ENCODE measurements at places on chromosomes 1 and 21.

DNA sequence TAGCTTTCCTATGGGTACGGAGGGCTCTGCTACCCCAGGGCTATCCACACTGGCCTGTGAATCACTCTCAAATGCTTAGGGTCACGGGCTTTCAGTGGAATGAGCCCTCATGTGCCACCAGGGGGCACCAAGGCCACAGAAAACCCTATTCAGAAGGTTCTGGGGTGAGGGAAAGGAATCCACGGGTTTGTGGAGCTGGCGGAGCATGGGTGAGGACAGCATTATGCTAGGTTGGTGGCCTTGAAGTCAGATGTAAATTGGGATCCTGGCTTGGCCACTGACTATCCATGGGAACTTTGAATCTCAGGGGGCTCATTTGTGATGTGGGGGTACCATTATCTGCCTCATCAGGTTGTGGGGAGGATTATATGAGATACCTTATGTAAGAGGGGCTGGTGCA, 5.1 kb upstream of the LAMTOR5 start:
- DNase-seq = peak; percentile 16

- DNase-seq = no peak
Observed at GRCh38 chr1:222911866-222912265, 97.0 kb downstream of the DISP1 start.

- DNase-seq = peak; percentile 1
Observed at GRCh38 chr1:81799939-81800694, 617 bp upstream of the ADGRL2 start.

- no peak for DNase-seq
Observed at GRCh38 chr1:164586591-164586990, 27.6 kb downstream of the PBX1 start.

DNA sequence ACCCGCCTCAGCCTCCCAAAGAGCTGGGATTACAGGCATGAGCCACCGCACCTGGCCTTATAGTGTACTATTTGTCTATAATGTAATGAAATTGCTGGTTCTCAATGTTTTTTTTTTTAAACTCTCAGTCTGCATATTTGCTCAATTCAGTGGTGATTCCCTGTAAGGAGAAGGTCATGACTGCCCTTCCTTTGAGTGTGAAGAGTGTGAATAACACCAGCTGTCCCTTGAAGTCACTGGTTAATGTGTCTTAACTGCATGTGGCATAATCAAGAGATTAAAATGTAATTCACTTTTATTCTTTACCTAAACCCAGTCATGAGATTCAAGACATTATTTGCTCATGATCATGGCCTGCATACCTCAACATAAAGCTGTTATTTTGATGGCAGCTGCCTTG, 30.5 kb downstream of the MTF2 start:
- DNase-seq = no peak

- DNase-seq = no peak
Observed at GRCh38 chr1:54465351-54465811, 59.2 kb upstream of the SSBP3 start.

GRCh38 chr1:159945483-159946241, at the start of gene IGSF9:
Gene IGSF9, minus strand, starts transcription at chr1:159945613. Its CDS starts 2,159 bp downstream, at chr1:159943454.
- no peak for DNase-seq

- DNase-seq = no peak
Observed at GRCh38 chr21:25080661-25081060, 526.6 kb downstream of the MRPL39 start.

DNA sequence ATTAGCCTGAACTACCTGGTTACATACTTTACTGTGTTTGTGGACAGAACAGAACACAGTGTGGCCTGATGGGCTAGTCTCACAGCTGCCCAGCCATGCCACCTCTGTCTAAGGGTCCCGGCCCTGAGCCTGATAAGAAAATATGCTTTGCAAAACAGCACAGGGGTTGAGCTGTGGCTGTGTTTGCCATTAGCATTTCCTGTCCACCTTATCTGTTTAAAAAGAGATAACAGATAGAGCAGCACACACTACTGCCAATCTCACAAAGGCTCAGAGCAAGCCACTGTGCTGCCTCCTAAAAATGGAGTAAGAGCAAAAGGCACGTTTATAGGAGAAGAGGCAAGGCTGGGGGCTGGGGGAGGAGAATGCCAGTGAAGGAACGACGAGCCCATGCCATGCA, 95.0 kb downstream of the SUSD4 start:
- no peak for DNase-seq

GRCh38 chr1:86491171-86491950, 22.6 kb downstream of the CLCA1 start:
- DNase-seq = no peak

GRCh38 chr1:210447456-210448057, 118.9 kb downstream of the HHAT start:
- DNase-seq = no peak

- no peak for DNase-seq
Observed at GRCh38 chr1:42142894-42143675, 10.1 kb upstream of the GUCA2B start.

GRCh38 chr1:162677607-162678371, 45.5 kb downstream of the DDR2 start:
- no peak for DNase-seq

- no peak for DNase-seq
Observed at GRCh38 chr1:171983584-171983983, 142.3 kb downstream of the DNM3 start.

DNA sequence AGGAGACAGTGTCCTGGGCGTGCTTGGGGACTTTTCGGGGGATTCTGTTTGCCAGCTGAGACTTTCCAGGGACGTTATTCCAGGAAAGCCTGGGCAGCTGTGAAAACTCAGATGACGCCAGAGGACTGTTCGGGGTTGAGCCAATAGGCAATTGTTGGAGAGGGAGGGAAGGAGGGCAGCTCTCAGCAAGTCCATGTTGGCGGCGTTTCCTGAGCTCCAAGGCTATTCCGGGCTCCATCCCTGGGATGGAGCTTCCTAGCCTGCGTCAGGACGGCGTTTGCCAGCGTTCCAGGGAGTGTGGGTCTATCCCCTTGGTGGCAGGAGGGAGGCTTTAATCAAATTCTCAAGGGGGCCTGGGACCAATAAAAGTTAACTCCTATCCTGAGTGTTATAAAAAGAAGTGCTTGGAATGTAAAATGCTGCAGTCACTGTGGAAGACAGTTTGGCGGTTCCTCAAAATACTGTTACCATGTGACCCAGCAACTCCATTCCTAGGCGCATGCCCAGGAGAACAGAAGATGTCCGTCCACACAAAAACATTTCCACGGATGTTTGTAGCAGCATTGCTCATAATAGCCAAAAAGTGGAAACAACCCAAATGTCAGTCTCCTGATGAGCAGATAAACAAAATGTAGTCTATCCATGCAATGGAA, 15.2 kb downstream of the SLC27A3 start:
- no peak for DNase-seq

GRCh38 chr21:32914424-32915039, 111.2 kb upstream of the OLIG2 start:
- DNase-seq = no peak

- no peak for DNase-seq
Observed at GRCh38 chr1:211938561-211938997, 96.8 kb downstream of the INTS7 start.

GRCh38 chr1:81681114-81681513, 119.6 kb upstream of the ADGRL2 start:
- no peak for DNase-seq

DNA sequence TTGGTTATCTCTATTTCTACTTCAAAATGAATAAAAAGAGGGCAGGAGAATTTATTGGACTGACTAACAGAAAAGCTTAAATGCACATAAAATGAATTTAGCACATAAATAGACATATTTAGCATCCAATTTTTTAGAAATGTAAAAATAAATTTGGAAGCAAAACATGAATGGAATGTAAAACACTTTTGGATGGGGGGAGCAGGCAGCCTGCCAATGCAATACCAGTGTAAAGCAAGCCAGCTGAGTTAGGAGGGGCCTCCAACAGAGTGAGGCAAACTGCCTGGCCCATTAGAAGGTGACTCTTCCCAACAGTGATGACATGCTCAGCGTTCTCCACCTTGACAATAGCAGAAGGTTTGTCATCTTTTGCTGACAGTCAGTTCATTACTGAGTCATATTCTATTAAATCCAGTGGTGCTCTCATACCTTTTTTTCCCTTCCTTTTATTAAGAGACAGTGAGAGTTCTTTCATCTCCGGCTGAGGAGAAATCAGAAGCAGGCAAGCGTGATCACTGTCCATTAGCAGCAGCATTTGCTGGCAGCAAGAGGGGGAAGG, 19.5 kb upstream of the EXO1 start:
- no peak for DNase-seq

GRCh38 chr21:41610042-41610839, 102.3 kb upstream of the TMPRSS2 start:
- peak; percentile 2 for DNase-seq

GRCh38 chr1:226973898-226974543, 33.9 kb downstream of the COQ8A start:
- no peak for DNase-seq

DNA sequence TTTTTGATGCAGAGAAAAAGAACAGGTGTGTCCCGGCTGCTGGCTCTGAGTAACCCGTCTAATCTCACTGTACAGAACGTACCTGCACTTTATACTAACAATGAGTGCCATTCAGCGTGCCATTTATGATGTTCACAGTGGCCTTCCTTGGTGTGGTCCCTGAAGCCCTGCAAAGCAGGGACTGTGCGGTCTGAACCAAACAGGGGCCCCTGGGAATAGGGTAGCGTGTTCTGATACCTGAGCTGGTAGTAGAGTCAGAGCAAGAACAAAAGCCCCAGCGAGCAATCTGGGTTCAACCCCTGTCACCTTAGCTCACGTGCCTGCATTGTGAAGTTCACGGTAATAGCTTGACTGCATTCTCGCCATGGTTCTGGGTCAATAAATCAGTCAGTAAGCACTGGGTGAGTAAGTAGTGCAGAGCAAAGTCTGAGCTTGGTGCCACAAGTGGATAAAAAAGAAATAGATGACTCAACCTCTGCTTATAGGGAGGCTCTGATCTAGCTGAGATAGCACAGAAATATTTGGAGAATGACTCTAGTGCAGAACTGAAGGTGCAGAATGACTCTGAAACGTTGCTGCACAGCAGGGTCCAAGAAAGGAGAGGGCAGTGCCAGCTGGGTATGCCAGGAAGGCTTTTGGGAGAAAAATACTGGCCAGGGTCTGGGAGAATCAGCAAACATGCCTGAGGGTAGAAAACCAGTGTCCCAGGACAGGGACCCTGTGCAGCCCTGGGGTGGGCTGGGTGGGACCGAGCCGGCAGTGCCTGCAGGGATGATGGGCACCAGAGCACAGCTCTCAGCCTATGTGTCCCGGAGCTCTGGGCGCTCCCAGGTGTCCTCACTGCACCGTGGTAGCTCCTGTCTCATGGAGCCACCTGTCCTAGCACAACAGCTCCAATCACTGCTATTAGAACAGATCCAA, 125.9 kb downstream of the RHOU start:
- peak; percentile 9 for DNase-seq

DNA sequence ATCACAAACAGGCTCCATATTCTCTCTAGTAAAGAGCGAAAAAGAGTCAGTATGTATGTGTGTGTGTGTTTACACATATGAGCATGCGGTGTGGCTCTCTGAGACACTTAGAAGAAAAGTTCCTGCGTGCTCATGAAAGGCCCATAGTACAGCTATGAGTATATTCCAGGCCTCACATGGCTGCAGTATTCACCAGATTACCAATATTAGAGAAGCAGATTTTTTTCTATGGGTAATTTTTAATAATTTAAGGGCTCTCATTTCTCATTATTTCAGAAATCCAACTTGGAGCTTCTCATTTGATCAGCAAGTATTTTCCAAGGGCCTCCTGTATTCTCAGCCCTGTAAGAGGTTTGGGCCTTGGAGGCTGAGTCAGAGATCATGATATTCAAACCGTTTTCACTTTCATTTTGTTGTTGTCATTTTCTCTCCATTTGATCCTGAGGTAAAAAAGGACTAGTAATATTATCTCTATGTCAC, 232.9 kb upstream of the SGIP1 start:
- no peak for DNase-seq

- DNase-seq = no peak
Observed at GRCh38 chr1:226664413-226665101, 74.5 kb downstream of the ITPKB start.

- no peak for DNase-seq
Observed at GRCh38 chr1:46643368-46643775, 24.8 kb downstream of the ATPAF1 start.

DNA sequence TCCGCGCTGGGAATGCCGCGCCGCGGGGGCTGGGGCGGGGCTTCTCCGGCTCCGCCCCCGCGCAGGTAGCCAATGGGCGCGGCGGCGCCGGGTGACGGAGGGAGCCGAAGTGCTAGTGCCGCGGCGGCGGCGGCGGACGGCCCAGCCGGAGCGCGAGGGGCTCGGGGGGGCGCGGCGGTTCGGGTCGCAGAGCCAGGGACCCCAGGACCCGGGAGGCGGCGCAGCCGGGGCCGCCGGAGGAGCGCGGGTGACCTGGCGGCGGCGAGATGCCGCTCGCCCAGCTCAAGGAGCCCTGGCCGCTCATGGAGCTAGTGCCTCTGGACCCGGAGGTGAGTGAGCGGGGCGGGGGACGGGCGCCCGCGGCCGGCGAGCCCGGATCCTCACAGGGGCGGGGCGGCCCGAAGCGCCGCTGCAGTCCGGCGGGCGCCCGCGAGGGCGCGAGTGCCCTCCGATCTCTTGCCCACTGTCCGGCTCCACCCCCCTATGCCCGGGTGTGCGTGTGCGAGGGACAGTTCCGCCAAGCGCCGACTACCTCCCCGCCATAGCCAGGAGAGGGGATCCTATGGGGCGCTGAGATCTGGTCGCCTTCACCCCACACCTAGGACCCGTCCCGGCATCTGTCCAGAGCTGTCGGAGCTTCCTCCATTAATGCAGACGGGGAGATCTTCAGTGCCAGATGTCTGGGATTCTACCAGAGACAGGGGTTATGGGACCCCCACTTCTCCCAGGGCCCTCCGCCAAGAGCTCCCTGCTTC, at the start of gene RPS6KA1:
RPS6KA1 (plus strand) TSS at position 107 of the 755 bp plus-strand sequence; CDS start at position 267, 160 bp downstream.
- DNase-seq = peak; percentile 45

- no peak for DNase-seq
Observed at GRCh38 chr21:32099812-32100416, 178.9 kb downstream of the MIS18A start.

DNA sequence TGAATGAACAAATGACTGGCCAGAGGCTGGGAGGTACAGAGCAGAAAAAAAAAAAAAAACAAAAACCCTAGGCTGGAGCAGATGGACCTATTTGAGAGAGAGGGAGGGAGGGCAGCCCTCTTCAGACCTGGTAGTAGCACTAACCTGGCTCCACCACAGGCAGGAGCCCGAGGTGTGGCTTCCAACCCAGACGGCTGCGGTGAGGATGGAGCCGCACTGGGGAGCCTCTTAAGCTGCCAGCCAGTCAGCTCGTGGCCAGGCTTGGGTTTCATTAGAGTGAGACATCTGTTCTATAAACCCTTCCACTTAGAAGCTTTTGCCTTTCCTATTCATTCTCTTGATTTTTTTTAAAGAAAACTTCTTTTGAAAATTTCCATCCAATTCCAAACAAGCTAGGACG, 16.8 kb downstream of the LGR6 start:
- no peak for DNase-seq

DNA sequence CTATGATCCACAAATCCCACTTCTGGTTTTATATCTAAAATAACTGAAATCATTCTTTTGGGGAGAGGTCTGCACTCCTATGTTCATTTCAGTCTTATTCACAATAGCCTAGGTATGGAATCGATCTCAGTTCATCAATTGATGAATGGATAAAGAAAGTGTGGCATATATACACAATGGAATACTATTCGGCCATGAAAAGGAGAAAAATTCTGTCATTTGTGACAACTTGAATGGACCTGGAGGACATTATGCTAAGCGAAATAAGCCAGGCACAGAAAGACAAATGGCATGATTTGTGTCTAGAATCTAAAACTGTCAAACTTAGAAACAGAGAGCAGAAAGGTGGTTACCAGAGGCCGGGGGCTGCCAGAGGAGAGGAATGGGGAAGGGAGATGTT, 5.4 kb upstream of the KRTAP10-8 start:
- DNase-seq = no peak

GRCh38 chr1:152757747-152758146, at the start of gene KPRP:
Gene KPRP, plus strand, starts transcription at chr1:152758025. Its CDS starts 1,564 bp downstream, at chr1:152759589.
- no peak for DNase-seq

Measured in SW 1271 (cell line).